Activated naive CD8-positive, alpha-beta T cell treated with anti-CD3 and anti-CD28 coated beads for 36 hours (primary cell): ENCODE measurements at places on chromosomes 4 and X.

DNA sequence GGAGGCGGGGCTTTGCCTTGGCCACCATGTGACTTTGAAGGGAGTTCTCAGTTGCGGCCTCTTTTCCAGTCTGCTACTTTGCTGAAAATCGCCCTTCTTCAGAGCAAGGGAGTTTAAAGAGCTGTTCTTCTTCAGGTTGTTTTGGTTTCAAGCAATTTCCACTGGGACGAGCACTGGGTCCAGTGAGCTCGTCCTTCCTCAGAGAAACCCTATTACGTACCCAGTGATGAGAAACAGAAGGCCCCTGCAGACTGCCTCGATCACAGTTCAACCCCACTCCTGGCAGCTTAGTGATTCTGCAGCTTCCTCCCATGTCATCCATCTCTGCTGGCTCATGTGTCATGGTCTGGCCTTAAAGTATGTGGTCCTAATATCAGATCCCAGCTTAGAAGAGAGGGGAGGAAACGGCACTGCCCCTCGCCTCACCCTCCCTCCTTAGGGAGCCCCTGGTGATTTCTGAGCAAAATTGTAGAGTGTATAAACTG is 7.8 kb upstream of the FAM149A start:
- DNase-seq = no peak

DNA sequence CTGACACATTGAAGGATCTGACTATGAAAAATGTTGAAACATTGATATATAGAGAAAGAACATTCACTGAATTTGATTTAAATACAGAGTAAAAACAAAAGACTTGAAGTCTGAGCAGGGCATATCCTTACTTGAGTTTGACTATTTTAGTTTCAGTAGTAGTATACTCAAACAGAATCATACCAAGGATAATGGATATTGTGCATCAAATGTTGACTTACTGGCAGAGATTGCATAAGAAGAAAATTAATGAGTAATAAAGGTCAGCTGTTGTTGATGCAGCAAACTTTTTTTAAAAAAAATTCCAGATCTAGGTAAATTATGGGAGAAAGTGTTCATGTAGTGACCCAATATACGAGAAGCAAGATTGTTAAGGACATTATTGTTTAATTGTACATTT is 94.5 kb upstream of the APOOL start:
- no peak for DNase-seq

DNA sequence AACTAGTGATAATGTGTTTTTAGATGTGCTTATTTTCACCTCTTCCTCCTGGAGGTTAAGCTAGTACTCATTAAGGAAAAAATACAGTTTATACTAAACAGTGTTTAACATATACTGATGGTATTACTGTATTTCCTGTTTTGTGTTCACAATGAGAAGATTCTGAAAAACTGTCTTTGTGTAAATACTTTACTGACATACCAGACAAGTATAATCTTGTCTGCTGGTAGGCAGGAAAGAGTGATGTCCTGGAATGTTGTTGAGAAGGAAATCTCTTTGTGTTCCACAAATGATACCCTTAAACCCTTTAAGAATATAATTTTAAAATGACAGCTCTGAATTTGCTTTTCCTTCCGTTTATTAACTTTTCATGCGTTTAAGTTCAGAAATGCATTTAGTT is 205.5 kb upstream of the NUDT6 start:
- DNase-seq = no peak

DNA sequence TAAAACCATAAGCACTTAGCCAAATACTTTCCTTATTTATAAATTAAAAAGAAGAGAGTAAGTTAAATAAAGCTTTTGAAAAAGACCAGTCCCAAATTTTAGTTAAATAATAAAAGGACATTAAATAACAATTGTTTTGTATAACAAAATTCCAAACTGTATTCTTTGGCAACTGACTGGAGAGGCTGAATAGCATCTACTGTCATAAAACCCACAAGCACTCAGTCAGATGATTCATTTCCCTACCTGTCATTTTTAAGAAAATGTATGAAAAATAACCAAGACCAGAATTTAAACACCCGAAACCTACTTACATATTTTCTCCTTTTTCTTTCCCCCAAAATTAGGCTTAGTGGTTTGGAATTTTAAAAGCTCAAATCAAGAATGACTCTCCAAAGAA is 32.5 kb upstream of the SMIM10L2A start:
- no peak for DNase-seq

DNA sequence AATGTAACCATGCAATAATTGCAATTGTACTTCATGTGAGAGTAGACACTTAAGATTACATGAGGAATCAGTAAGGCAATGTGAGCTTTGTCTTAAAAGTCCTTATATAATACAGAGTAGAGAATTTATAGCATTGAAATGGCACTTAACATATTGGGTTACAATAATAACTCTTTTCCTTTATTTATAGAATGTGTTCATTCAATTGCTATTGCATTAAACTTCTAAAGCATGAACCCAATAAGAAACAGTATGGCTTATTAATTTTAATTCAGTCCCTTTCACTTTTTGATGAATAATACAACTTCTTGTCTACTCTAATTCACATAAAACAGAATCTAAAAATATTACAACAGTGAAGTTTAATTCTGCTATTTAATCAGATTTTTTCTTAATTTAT is 174.2 kb upstream of the PABPC4L start:
- no peak for DNase-seq

GRCh38 chr4:127131527-127131926 is 501.2 kb upstream of the INTU start:
- no peak for DNase-seq

- no peak for DNase-seq
Observed at GRCh38 chr4:66609014-66609413, 936.3 kb downstream of the CENPC start.

- no peak for DNase-seq
Observed at GRCh38 chrX:10045327-10046000, 78.3 kb downstream of the CLDN34 start.
